ENCODE measurements at places on chromosomes 12 and 14. TPM values are rescaled to one million over a fixed set of nuclear protein-coding genes. Genes with fewer than 3 reads are reported as not detected.

The KRT76 gene
- total RNA-seq = not detected

DNA sequence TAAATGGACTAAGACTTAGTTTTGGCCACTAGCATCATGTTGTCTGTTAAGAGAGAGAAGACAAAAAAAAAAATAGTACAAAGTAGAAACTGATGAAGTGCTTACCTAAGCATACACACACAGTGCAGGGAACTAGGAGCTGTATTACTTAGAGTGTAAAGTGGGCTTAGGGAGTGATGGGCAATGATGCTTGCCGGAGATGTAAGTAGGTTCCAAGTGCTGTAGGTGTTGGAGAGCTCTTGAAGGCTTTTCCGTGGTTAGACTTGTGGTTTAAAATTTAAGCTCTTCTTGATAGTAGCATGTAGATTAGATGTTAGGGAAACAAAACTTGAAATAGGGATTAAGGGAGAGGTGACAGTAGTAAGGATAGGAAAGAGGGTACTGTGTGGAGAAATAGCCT is 34.7 kb downstream of the MIA2 start:
- no peaks in the 10 kb centered on the region for H3K27me3 ChIP-seq
- peaks cover 17% of the 10 kb centered on the region for H3K4me1 ChIP-seq
- no peak for DNase-seq

DNA sequence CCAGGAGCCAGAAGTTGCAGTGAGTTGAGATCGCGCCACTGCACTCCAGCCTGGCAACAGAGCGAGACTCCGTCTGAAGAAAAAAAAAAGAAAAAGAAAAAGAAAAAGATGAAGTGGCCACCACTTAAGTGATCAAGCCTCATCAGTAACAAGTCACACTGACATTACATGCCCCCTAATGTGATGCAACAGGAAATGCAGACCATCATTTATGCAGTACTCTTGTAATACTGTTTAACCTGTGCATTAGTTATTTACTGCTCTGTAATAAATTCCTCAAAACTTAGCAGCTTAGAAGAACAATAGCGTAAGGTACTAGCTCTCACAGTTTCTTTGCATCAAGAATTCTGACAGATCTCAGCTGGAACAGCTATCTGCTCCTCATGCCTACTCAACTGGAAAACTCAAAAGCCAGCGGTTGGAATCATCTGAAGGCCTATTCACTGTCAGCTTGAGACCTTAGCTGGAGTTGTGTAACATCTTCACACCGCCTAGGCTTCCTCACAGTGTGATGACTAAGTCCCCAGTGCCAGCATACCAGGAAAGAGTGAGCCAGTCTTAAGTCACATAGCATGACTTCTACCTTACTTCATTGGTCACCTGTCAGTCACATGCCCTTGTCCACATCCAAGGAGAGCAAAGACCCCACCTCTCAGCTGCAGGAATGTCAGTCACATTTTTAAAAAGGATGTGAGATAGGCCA is 31.5 kb downstream of the EPS8 start:
- H3K4me3 ChIP-seq = no peak overlapping the region
- H3K36me3 ChIP-seq = no peaks in the 10 kb centered on the region
- H3K27me3 ChIP-seq = no peaks in the 10 kb centered on the region
- H3K4me1 ChIP-seq = peaks cover 3% of the 10 kb centered on the region

The C3AR1 gene
- not detected for total RNA-seq

DNA sequence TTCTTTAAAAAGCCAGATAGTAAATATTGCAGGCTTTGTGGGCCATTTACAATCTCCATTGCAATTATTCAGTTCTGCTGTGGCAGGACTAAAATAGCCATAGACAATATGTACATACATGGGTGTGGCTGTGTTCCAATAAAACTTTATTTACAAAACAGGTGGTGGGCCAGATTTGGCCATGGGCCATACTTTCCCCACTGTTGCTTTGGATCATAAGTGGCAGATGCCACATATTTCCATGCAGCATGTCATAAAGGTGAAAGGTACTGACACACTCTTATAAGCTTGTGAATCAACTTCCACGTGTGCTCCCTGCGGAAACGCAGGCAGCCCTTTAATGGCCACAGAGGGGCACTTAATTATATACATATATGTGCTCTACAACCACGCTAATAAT is 244.4 kb upstream of the FOXN3 start:
- H3K4me3 ChIP-seq = no peak overlapping the region
- no peak for DNase-seq
- H3K27me3 ChIP-seq = no peaks in the 10 kb centered on the region
- H3K27ac ChIP-seq = no peak overlapping the region
- H3K36me3 ChIP-seq = no peaks in the 10 kb centered on the region

DNA sequence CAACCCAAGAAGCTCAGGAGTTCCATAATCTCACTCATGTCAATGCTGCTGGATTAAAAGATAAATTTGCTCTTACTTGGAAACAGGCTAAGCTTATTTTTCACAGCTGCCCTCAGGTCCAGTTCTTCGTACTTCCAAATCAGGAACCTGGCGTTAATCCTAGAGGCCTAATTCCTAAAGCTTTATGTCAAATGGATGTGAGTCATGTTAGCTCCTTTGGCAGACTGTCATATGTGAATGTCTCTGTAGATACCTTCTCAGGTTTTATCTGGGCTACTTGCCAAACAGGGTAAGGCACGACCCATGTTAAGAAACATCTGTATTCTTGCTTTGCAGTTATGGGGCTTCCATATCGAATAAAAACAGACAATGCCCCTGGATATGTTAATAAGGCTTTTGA is 504.6 kb downstream of the ALG10 start:
- H3K4me1 ChIP-seq = no peaks in the 10 kb centered on the region
- peak; percentile 13 for DNase-seq
- H3K36me3 ChIP-seq = no peaks in the 10 kb centered on the region
- no peak overlapping the region for H3K27ac ChIP-seq

The PRH2 gene
- not detected for total RNA-seq

The AKAP6 gene
- total RNA-seq = 0.82 TPM

The DNAH10 gene
- total RNA-seq = 0.39 TPM

- no peak overlapping the region for H3K4me3 ChIP-seq
- no peaks in the 10 kb centered on the region for H3K27me3 ChIP-seq
- no peaks in the 10 kb centered on the region for H3K4me1 ChIP-seq
- H3K27ac ChIP-seq = no peak overlapping the region
These were observed 173.4 kb downstream of the PPFIA2 start for GRCh38 chr12:81585787-81586186.

The PRR4 gene
- 1.1 TPM for total RNA-seq

- H3K27ac ChIP-seq = no peak overlapping the region
- peak; percentile 20 for DNase-seq
- H3K4me3 ChIP-seq = no peak overlapping the region
- no peaks in the 10 kb centered on the region for H3K27me3 ChIP-seq
- no peaks in the 10 kb centered on the region for H3K36me3 ChIP-seq
- no peaks in the 10 kb centered on the region for H3K4me1 ChIP-seq
These were observed 1766.9 kb upstream of the SEL1L start for GRCh38 chr14:83300476-83301064.

DNA sequence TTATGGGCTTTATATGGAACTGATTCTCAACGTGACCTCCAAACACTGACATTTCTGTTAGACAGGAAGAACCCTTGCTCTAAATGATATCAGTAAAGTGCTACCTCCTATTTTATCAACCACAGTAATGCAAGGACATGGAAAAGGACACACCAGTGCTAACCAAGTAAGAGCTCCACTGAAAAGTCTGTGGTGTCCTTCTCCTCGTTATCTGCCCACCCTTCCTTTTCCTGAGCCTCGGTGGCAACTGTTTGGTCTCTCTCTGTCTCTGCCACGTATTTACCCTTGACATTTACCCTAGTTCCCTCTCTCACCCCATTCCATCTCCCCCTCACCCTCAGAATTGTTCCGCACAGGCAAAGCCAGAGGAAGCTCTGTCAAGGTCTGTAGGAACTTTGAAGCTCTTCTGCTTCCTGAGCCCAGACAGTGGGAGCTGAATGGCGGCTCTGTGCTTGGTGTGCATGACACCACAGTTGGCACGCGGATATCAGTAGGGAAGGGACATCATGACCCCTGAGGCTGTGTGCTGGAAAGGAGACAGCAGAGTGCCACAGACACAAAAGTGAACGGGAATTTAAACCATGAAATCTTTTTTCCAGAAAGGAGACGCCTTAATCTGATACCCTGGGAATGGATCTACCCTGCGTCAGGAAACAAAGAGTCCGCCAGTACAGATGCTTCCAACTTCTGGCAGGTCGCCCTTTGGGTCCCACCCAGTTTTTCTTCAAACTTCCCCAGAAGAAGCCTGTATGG is 50.8 kb downstream of the NTN4 start:
- H3K36me3 ChIP-seq = no peaks in the 10 kb centered on the region
- H3K4me3 ChIP-seq = no peak overlapping the region
- 0 out of 2 replicates have a peak, but pooled peaks cover 3% of the 10 kb centered on the region for H3K27me3 ChIP-seq
- no peaks in the 10 kb centered on the region for H3K4me1 ChIP-seq
- no peak for DNase-seq
- no peak overlapping the region for H3K27ac ChIP-seq

- no peaks in the 10 kb centered on the region for H3K27me3 ChIP-seq
- no peak for DNase-seq
- no peaks in the 10 kb centered on the region for H3K36me3 ChIP-seq
- H3K27ac ChIP-seq = no peak overlapping the region
- H3K4me3 ChIP-seq = no peak overlapping the region
These were observed 34.0 kb downstream of the KCNMB4 start for GRCh38 chr12:70400124-70400523.

DNA sequence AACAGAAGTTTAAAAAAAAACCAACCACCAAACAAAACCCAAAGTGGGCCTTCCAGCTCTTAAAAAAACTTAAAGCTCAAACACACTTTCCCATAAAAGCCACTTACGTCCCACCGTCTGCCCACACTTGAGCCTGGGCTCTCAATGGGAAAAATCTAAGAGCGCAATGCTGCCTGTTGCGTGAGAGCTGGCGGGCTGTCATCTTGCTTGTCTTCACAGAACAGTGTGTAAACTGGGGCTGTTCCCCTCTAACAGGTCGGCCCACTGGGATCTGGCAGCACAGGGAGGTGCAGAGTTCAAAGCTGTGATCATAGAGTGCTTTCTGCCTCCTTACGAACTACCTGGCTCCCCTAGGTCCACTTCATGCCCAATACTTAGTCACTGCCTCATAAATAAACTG is 80.0 kb downstream of the DICER1 start:
- DNase-seq = no peak
- no peaks in the 10 kb centered on the region for H3K4me1 ChIP-seq
- no peaks in the 10 kb centered on the region for H3K36me3 ChIP-seq

- DNase-seq = no peak
- H3K4me1 ChIP-seq = no peaks in the 10 kb centered on the region
- H3K4me3 ChIP-seq = no peak overlapping the region
- H3K27me3 ChIP-seq = no peaks in the 10 kb centered on the region
- H3K36me3 ChIP-seq = peaks cover 2% of the 10 kb centered on the region
These were observed 12.1 kb downstream of the SPTSSA start for GRCh38 chr14:34449819-34450541.

- H3K27me3 ChIP-seq = no peaks in the 10 kb centered on the region
- H3K27ac ChIP-seq = no peak overlapping the region
- H3K36me3 ChIP-seq = no peaks in the 10 kb centered on the region
- no peak overlapping the region for H3K4me3 ChIP-seq
- peaks cover 8% of the 10 kb centered on the region for H3K4me1 ChIP-seq
These were observed 76.0 kb upstream of the HMGA2 start for GRCh38 chr12:65748332-65748731.

DNA sequence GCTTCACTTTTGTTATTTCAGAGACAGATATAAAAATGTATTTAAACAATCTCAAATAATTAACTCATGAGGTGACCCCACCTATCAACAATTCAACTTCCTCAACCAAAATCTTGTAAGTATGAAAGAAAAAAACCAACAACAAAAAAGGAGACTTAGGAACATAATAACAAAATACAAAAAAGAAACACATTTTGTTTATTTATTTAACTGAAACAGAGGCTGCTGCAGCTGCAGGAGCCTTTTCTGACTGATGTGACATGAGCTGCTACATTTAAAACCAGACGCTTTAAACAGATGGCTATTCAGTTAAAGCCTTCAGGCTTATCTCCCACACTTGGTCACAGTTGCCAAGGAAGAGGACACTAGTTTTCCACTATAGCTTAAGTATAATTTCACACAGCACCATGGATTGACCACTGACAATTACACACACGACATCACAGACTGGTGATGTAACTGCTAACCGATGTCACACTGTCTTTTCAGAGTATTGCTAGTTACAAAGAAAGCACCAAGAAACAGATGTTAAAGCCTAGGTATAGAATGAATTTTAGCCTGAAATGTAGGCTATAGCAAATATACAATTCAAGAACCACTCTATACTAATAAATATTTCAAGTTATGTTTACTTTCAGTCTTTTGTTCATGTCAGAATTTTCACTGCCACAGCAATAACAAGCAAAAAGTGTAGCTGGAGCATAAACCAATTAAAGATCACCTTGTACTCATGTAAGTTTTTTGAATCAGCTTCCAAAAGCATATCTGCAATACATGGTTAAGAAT is 113.0 kb downstream of the MED13L start:
- H3K36me3 ChIP-seq = no peaks in the 10 kb centered on the region
- H3K4me3 ChIP-seq = 0 out of 2 replicates have a peak overlapping the region, but pooled peaks have one; percentile 2
- H3K27ac ChIP-seq = peak overlapping the region; percentile 62
- H3K4me1 ChIP-seq = peaks cover 77% of the 10 kb centered on the region
- H3K27me3 ChIP-seq = no peaks in the 10 kb centered on the region

DNA sequence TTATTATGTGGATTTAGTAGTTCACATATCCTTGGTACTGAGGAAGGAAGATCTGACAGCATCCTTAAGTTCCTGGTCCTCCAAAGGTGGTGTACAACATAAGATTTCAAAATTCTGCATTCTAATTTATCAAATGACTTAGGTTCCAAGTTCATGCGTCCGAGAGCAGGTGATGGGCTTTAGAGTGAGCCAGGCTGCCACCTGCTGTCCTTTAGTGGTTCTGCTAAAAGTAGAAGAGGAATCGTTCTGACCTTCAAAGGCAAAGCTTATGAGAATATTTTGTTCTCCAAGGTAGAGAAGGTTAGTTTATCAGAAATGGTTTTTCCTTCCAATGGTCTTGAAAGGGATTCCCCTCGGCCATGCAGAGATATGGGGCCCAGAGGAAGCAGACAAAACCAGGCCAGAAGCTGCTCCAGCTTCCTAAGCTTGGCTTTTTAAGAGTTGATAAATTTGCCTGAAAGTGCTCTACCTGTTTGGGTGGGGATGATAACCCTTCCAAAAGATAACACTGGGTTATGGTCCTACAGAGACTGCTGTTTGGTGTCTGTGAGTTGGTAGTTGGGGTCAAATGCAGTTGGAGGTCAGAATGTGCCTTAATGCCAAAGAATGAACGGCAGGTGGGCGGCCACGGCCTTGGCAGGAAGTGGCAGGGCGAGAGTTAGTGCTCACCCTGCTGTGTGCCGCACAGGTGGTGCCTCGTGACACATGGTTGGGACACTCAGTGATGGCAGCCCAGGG is 29.1 kb upstream of the LRTM2 start:
- H3K27me3 ChIP-seq = no peaks in the 10 kb centered on the region
- no peak overlapping the region for H3K4me3 ChIP-seq
- DNase-seq = no peak
- no peaks in the 10 kb centered on the region for H3K36me3 ChIP-seq

All from Panc1 (cell line).